Brain (organoid and tissue), 16 donors: ENCODE measurements at places on chromosomes 11 and 22. TPM values are rescaled to one million over a fixed set of nuclear protein-coding genes. Genes with fewer than 3 reads are reported as not detected.

DNA sequence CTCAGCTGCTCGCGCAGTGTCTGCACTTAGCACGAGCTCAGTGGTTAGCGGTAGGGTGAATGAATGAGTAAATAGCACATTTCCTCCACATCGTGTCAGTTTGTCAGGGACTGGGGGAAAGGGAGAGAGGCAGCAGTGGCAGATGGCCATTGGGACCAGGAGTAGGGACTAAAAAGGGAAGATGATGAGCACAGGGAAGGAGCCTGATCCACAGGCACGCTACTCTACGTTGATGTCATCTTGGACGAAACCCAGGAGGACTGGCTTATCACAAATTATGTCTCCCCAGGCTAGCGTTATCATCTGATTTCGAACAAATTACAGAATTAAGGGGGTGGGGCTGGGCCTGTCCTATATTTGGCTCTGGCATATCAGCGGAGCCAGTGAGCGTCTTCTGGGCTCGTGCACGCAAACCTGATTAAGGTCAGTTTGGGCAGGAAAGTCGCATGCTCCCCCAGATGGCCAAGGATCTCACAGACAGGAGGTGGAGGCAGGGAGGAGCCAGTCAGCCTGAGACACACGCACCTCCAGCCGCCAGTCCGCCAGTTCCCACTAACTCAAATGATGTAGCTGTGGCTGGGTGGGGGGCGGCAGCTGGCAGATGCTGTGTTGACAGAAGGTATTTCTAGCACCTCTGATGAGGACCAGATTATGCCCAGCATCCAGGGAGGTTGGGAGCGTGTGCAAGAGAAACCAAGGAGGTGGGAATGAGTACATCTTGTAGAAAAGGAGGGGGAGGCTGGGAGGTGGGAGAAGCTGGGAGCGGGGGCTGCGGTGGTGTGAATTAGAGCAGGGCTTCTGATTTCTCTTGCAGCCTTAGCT, 97.4 kb upstream of the PRDM11 start:
- peak; percentile 81 for DNase-seq

DNA sequence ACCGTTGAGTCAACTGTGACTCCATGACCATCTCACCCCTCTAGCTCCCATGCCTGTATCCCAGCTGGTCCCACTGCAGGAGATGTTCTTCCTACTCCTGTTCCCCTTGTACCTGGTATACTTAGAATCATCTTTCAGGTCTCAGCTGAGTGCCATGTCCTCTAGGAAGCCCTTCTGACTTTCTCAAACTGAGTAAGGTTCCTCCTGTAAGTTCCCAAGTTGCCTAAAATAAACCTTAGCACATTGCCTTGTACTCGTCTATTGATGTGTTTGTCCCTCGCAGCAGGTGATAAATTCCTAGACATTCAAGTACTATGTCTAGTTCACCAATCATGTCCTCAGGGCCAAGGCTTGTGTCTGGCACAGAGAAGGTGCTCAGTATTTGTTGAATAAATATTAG, 18.4 kb upstream of the ASCC2 start:
- DNase-seq = no peak

DNA sequence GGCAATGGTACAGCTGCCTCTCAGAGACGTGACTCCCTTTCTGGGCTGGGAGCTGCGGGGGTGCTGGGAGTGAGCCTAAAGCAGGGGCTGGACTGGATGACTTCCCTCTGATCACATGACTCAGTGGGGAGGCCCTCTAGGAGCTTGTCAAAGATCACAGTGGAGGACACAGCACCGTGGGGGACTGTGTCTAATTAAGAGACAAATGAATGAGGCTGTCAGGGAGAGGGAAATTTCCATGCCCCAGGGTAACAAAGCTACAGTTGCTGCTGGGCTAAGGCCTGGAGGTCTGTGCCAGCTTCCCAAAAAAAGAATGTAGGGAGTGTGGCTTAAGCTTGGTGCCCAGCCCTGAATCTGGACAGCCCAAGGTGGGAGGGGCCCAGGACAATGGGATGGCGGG, 262.8 kb upstream of the PLET1 start:
- peak; percentile 93 for DNase-seq

DNA sequence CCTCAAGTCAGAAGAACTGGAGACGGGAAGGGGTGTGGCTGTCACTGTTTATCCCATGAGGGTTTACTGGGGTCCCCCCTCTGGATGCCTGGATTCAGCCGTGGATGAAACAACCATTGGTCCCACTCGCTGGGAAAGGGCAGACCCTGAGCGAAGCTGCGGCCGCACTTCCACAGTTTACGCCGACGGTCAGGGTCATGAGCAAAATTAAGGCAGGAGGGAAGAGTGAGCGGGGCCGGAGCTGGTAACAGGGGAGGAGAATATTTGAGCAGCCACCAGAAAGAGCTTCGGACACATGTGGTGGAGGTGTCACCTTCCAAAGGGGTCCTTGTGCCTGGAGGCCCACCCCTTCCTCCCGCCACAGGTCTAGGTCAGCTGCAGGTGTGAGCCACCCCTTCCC, 344.9 kb downstream of the BRD1 start:
- DNase-seq = no peak

GRCh38 chr22:50011447-50012210, 936 bp downstream of the IL17REL start:
- DNase-seq = no peak

DNA sequence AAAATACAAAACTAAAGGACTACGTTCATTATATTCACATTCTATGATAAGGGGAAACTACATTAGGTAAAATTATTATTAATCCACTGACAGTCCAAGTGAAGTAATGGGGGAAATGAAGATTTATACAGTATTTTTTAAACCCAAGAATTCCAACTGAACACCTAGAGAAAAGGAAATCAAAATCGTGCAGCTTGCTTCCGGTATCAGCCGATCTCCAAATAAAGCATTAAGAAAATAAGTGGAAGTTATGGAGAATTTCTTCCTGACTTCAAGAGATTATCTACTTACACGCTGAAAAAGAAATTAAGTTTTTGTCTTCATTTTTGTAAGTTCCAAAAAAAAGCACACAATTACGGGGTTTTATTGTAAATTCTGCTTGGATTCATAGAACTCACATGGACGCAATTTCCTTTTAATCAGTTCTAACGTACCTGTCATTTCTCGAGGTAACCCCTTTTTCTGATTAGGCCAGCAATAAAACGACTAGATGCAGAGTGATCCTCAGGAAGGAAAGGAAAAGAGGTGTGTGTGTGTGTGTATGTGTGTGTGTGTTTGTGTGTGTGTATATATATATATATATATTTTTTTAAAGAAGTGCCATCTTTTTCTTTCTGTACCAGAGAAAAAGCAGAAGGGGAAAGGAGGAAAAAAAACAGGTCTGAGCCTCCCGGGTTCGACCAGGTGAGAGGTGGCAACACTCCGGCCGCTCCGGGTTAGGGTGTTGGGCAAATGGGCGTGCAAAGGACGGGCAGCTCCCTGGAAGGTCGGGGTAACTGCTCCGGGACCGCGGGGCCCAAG, 1.1 kb downstream of the ZBTB44 start:
- peak; percentile 6 for DNase-seq

DNA sequence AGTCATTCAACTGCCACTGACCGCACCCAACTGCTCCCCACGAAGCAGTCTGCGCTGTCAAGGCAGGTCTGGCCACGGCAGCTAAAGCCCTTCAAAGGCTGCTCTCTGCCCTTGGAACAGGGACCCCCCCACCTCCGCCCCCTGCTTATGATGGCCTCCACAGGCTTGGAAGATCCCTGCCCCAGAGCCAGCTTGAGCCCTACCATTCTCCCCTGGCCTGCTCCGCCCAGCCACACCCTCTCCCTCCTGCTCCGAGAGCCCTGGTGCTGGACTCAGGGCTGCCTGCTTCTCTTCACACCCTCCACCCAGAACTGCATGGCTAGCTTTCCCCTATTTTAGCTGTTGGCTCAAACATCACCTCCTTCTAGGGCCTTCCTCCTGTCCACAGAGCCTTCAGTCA, 19.0 kb downstream of the ZMAT5 start:
- DNase-seq = no peak

- DNase-seq = peak; percentile 81
Measured at GRCh38 chr11:134752964-134753770, 341.1 kb upstream of the B3GAT1 start.

DNA sequence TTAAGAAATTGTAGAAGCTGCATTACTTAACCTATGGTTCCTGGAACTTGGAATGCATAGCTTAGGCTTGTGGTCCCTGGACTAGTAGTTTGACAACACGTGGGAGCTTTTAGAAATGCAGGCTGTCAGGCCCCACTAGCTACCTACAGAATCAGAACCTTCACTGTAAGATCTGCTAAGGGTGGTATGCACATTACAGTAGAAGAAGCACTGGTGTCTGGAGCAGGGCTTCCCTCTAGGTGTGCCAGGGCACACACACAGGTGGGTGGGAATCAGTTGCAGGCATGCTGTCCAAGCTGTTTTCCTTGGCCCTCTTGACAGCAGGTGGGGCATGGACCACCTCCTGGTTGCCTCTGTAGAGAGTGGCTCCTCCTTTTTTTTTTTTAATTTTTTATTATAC, 8.8 kb downstream of the NNMT start:
- no peak for DNase-seq

DNA sequence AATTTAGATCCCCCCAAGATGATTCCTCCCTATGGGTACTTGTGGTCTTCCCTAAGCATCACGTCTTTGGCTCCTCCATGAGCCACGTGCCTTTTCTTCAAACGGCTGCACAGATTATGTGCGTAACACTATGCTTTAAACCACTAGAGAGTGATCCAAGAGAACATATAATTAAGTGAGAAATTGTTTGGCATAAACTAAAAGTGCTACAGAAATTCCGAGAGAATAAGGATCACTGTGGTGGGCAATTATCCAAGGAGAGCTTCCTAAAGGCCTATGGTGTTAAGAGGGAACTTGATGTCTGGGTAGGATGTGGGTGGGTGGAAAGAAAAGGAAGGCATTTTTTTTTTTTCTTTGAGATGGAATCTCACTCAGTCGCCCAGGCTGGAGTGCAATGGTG, 110.9 kb downstream of the MAML2 start:
- no peak for DNase-seq

- no peak for DNase-seq
Measured at GRCh38 chr11:72483412-72484186, 49.3 kb upstream of the CLPB start.

- no peak for DNase-seq
Measured at GRCh38 chr22:23110190-23110921, 31.4 kb downstream of the RSPH14 start.

DNA sequence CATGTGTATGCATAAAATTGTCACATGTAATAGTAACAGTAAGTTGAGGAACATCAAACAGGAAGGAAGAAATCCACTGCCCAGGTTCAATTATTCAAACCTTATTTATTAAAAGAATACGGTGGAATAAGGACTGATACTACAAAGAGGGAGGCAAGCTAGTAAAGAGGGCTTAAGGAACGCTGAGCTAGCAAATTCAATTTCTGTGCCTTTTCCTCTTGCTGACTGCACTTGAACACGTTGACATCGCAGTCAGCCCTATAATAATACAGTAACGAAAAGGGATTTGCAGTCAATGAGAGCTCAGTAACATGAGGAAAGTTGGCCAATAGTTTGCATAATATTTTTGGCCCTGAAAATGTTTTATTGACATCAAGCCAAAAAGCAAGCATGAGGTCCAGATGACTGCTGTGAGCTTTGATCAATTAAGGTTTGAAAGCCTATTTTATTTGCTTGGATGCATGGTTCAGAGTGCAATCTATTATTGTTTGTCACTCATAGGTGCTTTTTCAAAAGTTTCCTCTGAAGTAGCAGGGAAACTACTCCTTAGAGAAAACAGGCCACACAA, 861.8 kb downstream of the LRRC4C start:
- DNase-seq = peak; percentile 45

- DNase-seq = no peak
Measured at GRCh38 chr11:61054927-61055562, 47.2 kb upstream of the CD5 start.

DNA sequence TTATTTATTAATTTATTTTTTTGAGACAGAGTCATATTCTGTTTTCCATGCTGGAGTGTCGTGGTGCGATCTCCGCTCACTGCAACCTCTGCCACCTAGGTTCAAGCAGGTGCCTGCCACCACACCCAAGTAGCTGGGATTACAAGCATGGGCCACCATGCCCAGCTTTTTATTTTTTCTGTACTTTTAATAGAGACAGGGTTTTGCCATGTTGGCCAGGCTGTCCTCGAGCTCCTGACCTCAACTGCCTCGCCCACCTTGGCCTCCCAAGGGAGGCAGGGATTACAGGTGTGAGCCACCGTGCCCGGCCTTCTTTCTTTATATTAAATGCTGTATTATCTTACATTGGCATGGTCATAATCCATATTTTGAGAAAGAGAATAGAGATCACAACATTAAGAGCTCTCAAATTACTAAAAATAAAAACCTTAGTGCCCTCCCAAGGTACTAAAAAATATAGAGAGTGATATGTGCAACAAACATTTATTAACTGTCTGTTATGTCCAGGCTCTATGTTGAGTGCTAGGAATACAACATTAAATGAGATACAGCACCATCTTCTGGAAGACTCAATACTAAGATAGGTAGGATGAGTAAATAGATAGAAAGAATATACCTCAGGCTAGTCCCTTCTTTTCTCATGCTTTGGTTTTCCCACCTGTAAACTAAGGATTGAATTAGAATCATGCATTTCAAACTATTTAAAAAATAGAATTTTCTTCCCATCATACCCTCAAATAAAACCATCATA, 84.1 kb downstream of the BBOX1 start:
- DNase-seq = no peak

- DNase-seq = no peak
Measured at GRCh38 chr11:113091481-113091780, 130.2 kb downstream of the NCAM1 start.

DNA sequence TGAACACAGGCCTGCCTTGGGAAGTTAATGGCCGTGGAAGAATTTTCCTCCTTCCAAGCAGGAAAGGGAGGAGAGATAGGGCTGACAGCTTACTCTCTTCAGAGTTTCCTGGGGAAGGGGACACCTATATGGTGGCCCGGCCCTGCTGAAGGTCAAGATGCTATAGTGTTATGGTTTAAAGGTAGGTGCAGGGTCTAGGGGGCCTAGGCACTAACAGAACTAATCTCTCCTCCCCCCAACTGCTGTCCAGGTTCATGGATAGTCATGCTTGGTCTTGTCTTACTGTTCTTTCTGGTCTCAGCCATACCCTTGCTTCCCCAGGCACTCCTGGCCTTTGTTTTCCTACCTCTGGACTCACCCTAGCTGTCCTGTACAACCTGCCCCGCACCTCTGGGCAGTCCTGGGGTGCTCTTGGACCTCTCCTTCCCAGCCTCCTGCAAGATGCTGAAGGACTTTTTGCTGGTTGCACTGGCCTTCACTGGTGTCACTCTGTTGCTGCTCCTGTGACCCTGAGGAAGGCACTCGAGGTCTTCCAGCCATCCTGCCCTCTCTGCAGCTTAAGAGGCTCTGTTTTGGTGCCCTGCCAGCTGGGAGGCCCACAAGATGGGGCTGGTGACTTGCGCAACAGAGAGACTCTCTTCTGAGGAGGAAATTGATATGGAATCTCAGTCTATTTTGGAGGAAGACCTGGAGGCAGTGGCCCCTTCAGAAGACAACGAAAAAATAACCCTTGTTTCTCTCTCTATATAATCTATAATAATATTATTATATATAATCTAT, 17.9 kb downstream of the SEC14L3 start:
- DNase-seq = peak; percentile 39

GRCh38 chr11:102398297-102398696, 51.3 kb downstream of the BIRC2 start:
- DNase-seq = no peak

GRCh38 chr11:21896746-21897602, 295.9 kb upstream of the ANO5 start:
- DNase-seq = no peak

- no peak for DNase-seq
Measured at GRCh38 chr11:6357222-6357621, 33.1 kb upstream of the SMPD1 start.

GRCh38 chr11:112160091-112160848, 3.6 kb downstream of the IL18 start:
- DNase-seq = no peak

The LGR4 gene
- polyA plus RNA-seq = 6.3 TPM

The TREH gene
- polyA plus RNA-seq = not detected

The POTEH gene
- polyA plus RNA-seq = not detected

The TRIM21 gene
- 2.2 TPM for polyA plus RNA-seq

The OR10A2 gene
- polyA plus RNA-seq = not detected
